ENCODE measurements at places on chromosomes 16 and 17. TPM values are rescaled to one million over a fixed set of nuclear protein-coding genes. Genes with fewer than 3 reads are reported as not detected.

SMIM36 gene
- polyA plus RNA-seq = not detected

FAM83G gene
- polyA plus RNA-seq = 5.3 TPM

DNA sequence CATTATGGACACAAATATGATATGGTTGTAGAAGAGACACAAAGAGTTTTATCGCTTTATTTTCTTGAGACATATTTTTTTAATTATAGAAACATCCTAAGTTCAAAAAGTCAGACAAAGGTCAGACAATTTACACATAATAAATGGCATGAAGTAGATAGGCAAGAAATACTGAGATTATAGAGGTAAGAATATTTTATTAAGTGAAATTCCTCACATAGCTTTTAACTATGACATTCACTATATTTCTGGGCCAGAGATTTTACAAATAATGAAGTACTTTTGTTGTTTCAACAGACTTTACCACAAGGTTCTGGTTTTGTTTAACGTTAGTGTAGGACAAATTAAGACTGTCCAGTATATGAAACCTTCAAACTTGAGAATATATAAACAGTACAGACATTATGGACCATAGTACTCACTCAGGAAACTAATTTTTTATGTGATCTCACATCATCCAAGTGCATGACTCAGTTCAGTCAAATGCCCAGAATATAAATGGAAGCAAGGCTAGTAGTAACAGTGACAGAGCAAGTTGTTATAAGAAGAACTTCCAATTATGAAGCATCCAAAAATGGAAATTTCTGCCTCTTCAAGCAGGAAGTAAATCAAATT lies 394.8 kb downstream of the KCNJ2 start:
- no peak for DNase-seq

CDH1 gene
- 37.2 TPM for polyA plus RNA-seq

GRCh38 chr17:15124746-15125145 lies 140.4 kb downstream of the PMP22 start:
- DNase-seq = no peak

TIMM22 gene
- 4.7 TPM for polyA plus RNA-seq

GRCh38 chr17:75036643-75037268 lies 10.0 kb downstream of the ATP5PD start:
- peak; percentile 59 for DNase-seq

- DNase-seq = no peak
These were observed 1000.9 kb upstream of the RBFOX1 start for GRCh38 chr16:6331770-6332169.

DNA sequence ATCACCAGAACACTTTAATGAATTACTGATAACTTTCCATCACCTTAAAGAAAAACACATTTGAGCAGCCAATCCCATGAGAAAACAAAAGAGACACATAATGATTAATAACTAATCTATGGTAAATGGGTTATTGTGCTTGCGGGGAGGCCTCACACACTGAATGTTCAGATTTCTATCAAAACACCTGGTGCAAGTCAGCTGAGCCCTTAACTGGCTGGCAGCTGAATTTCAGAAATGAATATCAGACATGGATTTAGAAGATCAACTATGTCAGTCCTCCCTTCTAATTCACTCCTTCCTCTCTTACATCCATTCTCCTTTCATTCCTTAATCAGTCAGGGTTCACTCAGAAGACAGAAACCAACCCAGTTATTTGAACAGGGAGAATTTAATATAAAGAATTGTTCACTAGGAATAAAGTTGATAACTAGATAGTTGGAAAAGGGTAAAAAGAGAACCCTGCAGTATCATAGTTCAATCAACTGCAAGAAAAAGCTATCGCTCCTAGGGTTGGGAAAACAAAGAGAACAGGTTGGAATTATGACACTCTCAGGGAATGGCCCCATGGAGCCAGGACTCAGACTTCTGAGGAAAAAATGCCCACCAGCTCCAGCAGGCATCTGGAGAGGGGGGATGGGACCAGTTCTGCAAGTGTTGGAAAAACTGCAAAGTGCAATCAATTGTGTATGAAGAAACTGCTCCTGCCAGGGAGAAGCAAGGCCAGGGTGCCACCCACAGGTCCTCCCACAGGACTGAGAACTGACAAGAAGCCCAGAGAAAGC lies 577.1 kb upstream of the CDH5 start:
- no peak for DNase-seq

IRX3 gene
- polyA plus RNA-seq = not detected

RPH3AL gene
- 10.3 TPM for polyA plus RNA-seq

DNA sequence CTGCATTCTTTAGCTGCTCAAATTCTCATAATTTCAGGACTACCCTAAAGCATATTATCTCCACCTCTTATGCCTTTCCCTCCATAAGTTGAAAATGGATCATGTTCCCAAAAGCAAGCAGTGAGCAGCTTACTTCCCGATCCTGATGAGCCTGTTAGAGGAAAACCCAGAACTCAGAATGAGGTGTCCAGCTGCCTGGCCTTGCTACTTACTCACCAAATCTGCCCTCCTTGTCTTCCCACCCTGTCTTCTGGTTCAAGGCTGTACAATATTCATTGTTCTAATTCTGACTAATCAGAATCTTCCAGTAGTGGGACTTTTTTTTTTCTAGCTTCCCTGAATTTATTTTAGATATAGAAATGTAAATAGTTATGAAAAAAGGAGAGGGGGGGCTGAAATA lies 10.8 kb downstream of the LYRM1 start:
- no peak for DNase-seq

CMTM1 gene
- 0.32 TPM for polyA plus RNA-seq
